ENCODE measurements at places on chromosomes 7 and 10. TPM values are rescaled to one million over a fixed set of nuclear protein-coding genes. Genes with fewer than 3 reads are reported as not detected.

LYZL2 gene
- total RNA-seq: not detected

CREB5 gene
- 4.7 TPM for total RNA-seq

BEND7 gene
- total RNA-seq: 4.9 TPM

PGAM2 gene
- not detected for total RNA-seq

Measured in dermis microvascular lymphatic vessel endothelial cell (primary cell).